ENCODE measurements at places on chromosomes 7 and 10. TPM values are rescaled to one million over a fixed set of nuclear protein-coding genes. Genes with fewer than 3 reads are reported as not detected.

The LRMDA gene
- total RNA-seq, result 0.96 TPM

The POU6F2 gene
- total RNA-seq, result not detected

The HYAL4 gene
- total RNA-seq, result not detected

DNA sequence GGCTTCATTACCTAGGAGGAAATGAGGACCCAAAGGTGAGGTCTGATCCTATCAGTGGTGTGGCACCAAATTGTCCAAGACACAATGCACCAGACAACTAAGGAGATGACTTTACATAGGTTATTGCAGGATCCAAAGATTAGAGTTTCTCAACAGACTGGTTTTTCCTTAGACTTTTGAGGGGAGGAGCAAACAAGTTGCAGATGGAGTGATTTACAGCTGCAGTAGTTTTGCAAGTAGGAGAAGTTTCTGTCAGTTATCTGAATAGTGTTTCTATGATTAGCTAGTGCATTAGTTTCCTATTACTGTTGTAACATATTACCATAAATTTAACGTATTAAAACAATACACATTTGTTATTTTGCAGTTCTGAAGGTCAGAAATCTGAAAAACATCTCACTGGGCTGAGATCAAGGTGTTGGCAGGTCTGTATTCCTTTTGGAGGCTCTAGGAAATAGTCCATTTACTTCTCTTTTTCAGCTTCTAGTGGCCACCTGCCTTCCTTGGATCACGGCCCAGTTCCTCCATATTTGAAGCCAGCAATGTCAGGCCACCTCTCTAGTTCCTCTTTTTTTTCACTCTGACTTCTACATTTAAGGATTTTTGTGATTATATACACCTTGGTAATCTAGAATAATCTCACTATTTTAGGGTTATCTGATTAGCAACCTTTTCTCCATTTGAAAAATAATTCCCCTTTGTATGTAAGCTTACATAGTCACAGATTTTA lies 994.9 kb downstream of the REEP3 start:
- DNase-seq, result no peak

- DNase-seq, result no peak
Measured at GRCh38 chr10:21522631-21523406, 2.7 kb downstream of the SKIDA1 start.

The NUTM2E gene
- total RNA-seq, result not detected

- no peak for DNase-seq
Measured at GRCh38 chr10:810351-810846, 120.9 kb upstream of the DIP2C start.

The SPOCK2 gene
- total RNA-seq, result 9.7 TPM

DNA sequence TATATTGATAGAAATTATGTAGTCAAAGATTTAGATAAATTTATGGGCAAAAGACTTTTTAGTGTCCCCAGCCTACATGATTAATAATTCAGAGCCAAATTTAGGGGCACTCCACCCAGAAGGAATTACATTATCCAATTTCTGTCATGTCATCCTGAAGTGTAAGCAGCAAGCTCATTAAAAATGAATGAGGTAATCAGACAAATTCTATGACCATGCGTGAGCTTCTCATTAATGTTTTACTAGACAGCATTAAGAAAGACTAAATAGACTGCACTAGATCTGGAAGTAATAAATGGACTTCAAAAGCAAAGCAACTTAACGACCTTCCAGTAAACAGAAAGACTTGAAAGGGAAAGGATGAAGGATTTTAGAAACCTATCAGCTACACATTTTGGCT lies 22.7 kb upstream of the TRUB1 start:
- DNase-seq, result no peak

DNA sequence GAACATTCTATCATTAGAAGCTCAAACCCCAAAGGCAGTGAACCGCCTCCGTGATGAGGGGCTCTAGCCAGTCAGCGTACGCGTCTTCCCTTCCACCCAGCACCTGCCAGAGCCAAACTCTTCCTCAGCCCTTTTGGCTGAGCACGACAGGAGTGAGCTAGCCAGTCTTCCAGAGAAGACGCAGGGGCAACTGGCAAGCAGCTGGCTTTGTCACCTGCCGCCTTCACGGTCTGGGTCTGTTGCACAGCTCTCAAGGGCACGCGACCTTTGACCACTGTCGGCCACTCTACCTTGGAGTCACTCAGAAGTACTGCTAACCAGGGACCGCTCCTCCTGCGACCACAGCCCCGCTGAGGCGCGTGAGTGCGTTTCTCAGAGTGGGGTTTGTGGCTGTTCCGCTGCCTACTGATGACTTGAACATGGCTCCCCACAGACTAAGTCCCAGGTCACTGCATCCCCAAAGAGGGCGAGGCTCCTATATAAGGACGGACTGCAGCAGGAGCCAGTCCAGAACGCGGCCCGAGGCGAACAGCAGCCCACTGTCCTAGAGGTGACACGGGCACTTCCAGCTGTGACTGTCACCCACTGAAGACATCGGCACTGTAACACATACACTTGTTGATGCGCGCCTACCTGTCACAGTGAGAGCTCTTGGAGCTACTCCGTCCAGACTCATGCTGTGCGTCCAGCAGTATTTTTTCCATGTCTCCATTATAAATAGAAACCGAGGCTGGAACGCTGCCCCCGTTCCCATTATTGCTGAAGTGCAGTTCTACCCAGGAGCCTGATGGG lies 8.4 kb downstream of the BNIP3 start:
- peak; percentile 40 for DNase-seq

- no peak for DNase-seq
Measured at GRCh38 chr10:69372126-69372980, 44.4 kb downstream of the TACR2 start.

DNA sequence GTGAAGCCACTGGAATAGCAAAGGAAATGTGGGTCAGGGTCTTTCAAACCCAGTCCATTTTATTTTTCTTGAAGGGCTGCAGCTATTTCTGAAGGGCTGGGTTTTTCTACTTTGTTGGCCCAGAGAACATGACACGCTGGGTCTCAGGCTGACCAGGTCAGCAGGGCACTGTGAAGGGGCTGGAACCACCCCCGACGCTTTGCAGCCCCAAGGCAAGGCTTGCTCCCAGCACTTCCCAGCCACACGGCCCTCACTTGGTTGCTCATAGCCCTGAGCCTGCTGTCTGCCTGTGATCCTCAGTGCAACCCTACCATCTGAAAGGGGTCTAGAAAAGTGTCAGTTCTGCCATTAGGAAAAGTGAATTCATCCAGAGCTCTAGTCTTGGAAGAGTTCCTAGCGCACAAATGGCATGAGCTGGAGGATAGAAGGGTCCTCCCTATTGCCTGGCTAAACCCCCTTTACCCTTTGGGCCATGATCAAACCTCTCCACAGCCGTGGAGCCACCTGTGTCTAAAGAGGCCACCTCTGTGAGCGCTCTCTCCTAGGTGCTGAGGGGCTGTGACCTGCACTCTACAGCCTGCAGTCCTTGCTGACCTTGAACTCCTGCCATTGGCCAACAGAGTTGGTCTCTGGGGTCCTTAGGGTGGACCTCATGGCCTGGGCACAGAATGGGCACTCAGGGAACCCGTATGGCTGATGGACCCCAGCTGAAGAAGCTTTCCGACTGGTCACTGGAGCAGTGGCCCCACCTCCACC lies 132.0 kb downstream of the RGS10 start:
- no peak for DNase-seq

- DNase-seq, result no peak
Measured at GRCh38 chr10:62268027-62268398, 631 bp downstream of the RTKN2 start.

- DNase-seq, result no peak
Measured at GRCh38 chr7:116772423-116772863, 89.9 kb upstream of the CAPZA2 start.

- no peak for DNase-seq
Measured at GRCh38 chr7:5218564-5219360, 28.7 kb downstream of the WIPI2 start.

The CD36 gene
- total RNA-seq, result 302 TPM

DNA sequence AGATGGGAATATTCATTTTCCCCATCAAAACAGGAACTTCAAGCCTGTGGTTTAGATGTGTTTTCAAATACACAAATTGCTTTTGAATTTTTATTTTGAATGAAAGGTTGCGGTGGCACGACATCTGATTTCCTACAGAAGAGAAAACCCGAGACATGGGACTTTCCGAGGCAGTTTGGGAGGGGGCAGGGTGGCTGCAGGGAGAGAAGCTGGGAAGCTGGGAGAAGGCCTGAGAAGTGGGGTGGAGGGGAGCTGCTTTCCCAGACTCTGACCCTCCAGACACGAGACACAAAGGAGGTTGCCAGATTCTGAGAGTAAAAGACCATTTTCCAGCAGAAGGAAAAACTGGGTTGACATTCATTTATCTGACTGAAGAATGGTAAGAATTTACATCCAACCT lies 19.6 kb downstream of the TMEM176A start:
- no peak for DNase-seq

GRCh38 chr10:33095867-33096815 lies 138.1 kb upstream of the ITGB1 start:
- DNase-seq, result no peak

GRCh38 chr10:75401569-75402485 lies at the start of gene ZNF503:
Gene ZNF503 (minus strand): TSS chr10:75401764. CDS start chr10:75401419, 345 bp downstream.
- DNase-seq, result peak; percentile 94

The ACHE gene
- total RNA-seq, result 7.8 TPM

GRCh38 chr10:123995461-123996131 lies 97.8 kb downstream of the CHST15 start:
- DNase-seq, result peak; percentile 80

The ITGB8 gene
- total RNA-seq, result 7.9 TPM

DNA sequence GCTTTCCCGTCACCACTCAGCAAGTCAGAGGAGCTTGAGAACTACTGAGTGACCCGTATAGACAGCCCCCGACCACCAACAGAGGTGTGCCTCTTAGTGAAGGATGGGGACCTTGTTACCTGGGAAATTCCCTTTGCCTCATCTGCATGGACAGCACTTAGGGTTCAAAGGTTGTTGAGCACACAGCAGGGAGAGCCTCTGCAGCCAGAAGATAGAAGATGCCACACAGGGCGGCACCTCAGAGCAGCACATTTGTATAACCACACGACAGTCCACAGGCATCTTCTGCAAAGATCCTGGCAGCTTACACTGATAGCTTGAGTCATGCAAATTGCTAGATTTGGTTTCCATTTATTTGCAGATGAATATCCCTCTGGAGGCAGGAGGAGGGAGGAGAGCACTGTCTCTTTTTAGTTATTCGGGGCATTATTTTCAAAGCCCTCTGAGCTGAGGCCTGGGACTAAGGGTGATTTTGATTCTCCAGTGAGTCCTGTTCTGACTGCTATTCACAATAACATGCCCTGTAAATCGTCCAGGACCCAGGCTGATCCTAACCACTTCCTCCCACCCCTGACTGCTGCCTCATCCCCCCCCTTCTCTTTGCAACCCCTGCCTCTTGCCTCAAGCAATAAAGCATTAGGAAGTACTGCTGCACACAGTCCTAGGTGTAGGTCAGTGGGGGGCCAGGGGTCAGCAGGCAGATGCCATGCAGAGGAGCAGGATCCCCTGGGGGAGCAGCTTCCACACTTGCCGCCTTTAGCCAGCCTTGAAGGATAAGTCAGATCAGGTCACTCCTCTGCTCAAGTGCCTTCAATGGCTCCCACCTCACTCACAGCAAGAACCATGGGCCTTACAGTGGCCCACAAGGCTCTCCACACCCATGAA lies 24.6 kb upstream of the INMT start:
- DNase-seq, result no peak

The PPIA gene
- total RNA-seq, result 945 TPM

The CLDN4 gene
- total RNA-seq, result 0.21 TPM

DNA sequence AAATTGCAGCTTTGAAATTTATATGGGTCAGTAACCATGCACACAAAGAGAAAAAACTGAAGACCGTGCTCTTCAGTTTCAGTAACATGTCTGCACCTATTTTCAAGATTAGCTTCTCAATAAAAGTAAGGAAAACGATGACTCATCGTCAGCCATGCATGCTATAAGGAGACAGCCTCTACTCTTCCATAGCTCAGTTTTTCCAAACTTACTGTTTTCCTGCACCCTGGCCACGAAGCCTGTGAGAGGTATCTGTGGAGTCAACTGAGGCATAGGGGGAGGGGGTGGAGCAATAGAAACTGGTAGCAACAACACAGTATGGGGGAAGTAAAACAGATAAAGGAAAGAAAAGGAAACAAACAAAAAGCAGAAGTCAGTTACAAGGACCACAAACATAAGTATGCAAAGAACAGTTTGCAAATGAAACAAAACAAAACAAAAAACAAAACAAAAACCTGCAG lies 58.0 kb downstream of the PDSS1 start:
- DNase-seq, result no peak

The TRIM50 gene
- not detected for total RNA-seq

DNA sequence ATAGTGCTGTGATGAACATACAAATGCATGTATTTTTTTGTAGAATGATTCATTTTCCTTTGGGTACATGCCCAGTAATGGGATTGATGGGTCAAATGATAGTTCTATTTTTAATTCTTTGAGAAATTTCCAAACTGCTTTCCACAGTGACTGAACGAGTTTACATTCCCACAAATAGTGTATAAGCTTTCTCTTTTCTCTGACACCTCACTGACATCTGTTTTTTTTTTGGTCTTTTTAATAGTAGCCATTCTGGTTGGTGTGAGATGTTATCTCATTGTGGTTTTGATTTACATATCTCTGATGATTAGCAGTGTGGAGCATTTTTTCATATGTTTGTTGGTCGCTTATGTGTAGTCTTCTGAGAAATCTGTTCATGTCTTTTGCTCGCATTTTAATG lies 195.0 kb upstream of the AGK start:
- DNase-seq, result no peak

- no peak for DNase-seq
Measured at GRCh38 chr7:55509322-55509721, 63.0 kb downstream of the VOPP1 start.

GRCh38 chr10:123274306-123275135 lies 120.3 kb downstream of the BUB3 start:
- no peak for DNase-seq

DNA sequence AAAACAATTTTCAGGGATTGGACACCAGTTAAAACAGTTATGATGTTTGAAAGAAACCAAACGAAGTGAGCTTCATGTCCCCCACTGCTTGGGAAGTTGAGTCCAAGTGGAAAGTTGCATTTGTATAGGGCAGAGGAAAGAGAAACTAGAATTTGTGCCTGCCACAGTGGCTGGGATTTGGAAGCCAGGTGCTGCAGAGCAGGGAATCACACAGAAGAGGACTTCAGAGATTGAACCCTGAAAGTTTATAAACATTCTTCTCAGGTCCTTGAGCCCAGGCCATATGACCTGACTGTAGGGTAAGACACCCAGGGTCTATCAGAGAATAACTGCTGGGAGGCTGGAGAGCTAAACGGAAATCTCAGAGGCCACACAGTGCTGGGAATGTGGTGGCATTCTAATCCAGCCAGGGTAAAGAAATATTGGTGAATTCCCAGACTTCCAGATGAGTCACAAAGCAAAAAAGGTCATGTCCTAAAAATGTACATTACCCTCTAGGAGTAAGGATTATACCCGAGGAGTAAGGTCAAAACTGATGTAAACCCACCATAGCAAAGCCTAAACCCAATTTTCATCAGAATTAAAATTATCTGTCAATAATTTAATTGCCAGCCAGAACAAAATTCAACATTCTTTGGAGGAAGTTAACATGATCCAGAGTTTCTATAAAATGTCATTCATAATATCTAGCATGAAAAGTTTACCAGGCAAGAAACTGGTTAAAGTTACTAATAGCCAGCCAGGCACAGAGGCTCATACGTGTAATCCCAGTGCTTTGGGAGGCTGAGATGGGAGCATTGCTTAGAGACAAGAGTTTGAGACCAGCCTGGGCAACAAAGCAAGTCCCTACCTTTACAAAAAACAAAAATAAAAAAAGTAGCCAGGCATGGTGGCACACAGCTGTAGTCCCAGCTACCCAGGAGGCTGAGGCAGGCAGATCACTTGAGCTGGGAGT lies 31.2 kb downstream of the TOMM7 start:
- DNase-seq, result no peak
